ENCODE measurements at places on chromosomes 7 and 10.

GRCh38 chr7:128827248-128827958 lies 2.8 kb upstream of the FLNC start:
- DNase-seq = no peak

- no peak for DNase-seq
These were observed 56.0 kb upstream of the CYP2C18 start for GRCh38 chr10:94627511-94627910.

DNA sequence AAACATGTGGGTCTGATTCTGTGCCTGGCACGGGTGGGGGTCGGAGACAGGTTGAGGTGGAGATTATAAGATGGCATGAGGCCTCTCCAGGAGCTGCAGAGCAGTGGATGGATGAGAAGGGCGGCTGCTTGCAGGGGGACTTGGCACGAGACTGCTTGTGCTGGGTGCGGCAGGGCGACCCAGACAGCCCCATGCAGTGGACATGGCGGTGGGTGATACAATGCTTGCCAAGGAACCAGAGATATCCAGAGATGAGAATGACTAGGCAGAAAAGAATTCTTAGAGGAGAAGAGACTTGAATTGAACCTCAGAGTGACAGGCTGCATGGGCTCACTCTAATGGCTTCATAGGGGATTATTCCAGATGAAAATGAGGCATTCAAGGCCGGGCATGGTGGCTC lies 145.4 kb downstream of the NEURL1 start:
- DNase-seq = peak; percentile 58

DNA sequence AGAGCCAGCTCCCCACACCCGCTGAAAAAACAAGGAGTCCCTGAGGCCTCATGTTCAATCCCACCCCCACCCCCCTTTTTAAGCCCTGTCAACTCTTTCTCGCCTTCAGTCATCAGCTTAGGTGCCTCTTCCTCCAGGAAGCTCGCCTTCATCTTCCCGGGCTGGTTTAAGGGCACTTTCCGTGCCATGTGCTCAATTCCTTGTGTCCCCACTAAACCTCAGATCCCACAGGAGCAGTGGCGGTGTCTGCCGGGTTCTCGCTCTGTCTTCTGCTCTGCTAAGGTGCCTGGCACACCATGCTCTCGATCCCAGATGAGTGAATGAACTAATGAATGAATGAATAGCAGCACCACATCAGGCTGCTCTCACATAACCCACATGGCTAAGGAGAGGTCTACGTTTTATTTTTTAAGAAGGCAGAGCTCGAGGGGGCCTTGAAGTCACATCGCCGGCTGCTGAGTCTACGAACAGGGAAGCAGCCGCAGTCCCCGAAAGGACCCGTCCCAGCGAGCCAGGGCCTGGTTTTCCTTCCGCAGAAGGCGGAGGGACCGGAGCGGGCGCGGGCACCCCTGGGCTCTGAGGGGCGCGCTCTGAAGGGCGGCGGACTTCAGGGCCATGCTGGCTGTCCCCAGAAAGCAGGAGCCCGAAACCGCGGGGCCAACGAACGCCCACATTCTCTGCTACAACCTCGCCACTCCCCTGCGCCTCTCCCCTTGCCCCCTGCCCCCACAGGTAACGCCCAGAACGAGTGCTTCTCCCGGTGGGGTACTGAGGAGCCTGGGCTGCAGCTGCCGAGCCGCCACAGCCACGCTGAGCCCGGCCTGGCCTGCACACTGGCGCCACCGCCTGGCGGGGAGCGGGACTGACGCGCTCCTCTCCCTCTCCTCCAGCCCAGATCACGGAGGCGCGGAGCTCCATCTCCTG lies 73.4 kb upstream of the KCNMA1 start:
- peak; percentile 81 for DNase-seq

GRCh38 chr7:38178004-38178694 lies at the start of gene STARD3NL:
TSS of gene STARD3NL (plus strand) at chr7:38178245. CDS start at chr7:38207505, 29,260 bp downstream.
- peak; percentile 100 for DNase-seq

DNA sequence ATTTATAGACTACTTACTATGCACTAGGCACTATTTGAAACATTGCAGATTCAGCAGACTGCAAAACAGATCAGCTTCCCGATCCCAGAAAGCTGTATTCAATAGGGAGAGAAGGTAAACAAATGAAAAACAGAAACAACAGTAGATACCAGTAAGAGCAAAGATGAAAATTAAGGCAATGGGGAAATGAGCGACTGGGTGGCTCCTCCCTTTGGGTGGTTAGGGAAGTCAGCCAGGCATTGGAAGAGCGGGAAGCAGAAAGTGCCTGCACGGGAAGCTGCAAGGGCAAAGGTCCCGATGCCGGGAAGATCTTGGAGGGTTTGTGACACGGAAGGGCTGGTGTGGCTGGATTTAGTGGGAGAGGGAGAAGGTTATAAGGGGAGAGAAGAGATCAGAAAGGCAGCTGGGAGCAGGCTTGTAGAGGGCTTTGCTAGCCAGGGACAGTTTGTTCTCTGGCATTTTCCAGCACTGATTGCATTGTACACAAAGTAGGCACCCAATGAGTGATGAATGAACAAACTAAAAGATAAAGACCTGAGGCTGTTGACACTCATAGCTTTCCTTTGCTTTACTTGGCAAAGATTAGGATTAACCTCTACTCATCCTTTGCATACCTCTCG lies 67.8 kb downstream of the NAMPT start:
- DNase-seq = no peak

- peak; percentile 63 for DNase-seq
These were observed 121.6 kb upstream of the LYZL2 start for GRCh38 chr10:30750971-30751677.

DNA sequence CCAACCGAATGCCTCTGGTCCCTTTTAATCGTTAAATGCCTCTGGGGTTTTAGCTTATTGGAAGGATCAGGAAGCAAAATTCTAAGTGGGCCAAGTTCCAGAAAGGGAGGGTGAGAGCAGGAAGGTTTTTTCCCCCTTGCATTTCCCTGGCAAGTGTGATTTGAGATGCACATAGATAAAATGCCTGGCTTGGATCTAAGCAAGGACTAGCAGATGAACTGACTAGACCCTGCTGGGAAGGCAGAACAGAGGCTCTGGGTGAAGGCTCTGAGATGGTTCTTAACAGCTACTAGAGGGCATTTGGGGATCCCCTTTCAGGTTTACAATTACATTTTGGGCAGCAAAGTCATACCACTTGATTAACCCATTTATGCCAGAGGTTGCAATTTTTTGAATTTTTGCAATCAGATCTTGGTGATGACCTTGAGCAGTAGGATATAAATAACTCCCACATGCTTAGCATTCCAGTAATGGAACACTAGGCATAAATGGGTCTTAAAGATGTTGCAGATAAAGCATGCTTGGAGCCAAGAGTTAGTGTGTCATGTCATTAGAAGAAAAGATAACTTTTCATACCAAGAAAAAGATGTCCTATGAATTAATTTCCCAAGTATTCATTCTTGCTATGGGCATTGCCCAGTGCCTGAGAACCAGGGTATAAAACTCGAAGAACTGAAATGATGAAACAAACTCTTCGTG lies 205.9 kb downstream of the SEC23IP start:
- no peak for DNase-seq

- DNase-seq = peak; percentile 76
These were observed 60.4 kb downstream of the C10orf105 start for GRCh38 chr10:71659111-71659634.

DNA sequence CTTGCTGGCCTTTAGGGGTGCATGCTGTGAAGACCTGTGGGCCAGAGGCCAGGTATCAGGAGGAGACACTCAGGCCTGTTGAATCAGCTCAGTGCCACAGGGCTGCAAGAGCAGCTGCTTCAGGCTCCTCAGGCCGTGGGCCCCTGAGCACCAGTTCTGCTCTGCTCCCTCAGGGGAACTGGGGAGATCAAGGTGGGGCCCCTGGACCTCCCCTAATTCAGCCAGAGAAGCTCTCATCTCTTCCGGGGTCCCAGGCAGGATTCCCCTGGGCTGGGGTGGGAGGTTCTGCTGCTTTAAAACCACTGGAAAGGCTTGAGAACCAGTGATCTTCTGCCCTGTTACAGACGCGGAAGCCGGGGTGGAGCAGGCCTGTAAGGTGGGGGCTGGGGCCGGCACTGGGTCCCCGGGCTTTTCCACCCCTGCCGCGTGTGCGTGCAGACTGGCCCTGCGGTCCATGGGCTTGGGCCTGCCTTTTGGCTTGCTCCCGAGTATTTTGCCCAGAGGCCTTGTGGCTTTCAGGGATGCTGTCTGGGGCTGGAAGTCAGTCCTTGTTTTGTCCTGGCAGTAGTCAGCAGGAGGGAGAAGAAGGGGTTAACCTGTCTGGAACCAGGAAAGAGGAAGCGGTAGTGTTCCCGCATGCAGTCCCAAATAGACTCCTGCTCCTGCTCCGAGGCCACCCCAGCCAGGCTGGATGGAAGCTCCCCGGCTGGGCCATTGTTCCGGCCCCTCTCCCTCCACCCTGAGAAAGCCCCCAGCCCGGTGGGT lies 74.3 kb downstream of the LHPP start:
- no peak for DNase-seq

Measured in hematopoietic multipotent progenitor cell treated with erythropoietin and hydrocortisone succinate and interleukin-3 and kit ligand, for 4 days (in vitro differentiated cells).